ENCODE measurements at places on chromosomes 1 and 21.

DNA sequence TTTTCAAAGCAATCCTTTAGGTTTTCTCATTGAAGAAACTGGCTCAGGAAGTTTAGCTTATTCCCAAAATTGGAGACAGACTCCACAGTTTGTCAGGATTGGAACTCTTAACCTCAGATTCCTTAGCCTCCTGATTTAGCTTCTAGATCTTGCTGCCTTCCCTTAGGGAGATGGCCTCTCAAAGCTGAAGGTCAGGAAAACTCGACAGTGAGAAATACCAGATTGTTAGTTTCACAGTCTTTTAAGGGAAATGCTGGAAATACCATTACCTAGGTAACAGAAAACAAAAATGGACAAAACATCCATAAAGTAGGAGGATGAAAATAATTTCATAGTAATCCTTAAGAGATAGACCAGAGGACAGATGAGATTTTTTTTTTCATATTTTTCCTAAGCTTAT is 7.8 kb downstream of the RASAL2 start:
- no peak for DNase-seq

- no peak for DNase-seq
Observed at GRCh38 chr21:38329162-38329561, 72.4 kb downstream of the KCNJ15 start.

- peak; percentile 95 for DNase-seq
Observed at GRCh38 chr1:8026153-8026975, at the start of gene ERRFI1. TSS of gene ERRFI1 (minus strand) at chr1:8026309. CDS start at chr1:8015619, 10,690 bp downstream.

DNA sequence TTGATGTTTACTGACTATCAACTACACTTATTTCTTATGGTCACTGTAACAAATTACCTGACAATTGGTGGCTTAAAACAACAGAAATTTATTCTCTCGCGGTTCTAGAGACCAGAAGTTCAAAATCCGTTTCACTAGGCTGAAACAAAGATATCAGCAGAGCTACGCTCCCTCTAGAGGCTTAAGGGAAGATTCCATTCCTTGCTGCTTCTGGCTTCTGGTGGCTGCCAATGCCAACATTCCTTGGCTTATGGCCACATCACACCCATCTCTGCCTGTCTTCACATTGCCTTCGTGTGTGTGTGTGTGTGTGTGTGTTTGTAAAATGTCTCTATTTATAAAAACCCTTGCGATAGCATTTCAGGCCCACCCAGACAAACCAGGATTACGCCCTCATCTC is 66.4 kb downstream of the LMX1A start:
- no peak for DNase-seq

DNA sequence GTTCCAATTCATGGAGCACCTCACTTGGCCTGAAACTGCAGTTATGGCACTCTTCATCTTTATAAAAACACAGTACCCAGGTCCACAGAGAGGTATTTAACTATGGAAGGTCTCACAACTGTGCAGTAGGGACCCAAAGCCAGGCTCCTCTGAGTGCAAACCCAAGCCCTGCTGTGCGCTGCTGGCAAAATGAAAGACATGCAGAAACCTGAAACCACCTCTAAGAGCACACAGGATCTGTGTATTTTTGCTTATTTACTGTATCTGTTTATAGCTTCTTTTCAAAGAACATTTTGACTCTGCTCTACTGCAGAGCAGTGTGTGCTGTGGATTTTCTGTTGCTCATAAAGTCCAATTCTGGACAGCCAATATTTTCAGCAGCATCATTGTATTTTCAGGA is 166.6 kb downstream of the DSCAM start:
- no peak for DNase-seq

DNA sequence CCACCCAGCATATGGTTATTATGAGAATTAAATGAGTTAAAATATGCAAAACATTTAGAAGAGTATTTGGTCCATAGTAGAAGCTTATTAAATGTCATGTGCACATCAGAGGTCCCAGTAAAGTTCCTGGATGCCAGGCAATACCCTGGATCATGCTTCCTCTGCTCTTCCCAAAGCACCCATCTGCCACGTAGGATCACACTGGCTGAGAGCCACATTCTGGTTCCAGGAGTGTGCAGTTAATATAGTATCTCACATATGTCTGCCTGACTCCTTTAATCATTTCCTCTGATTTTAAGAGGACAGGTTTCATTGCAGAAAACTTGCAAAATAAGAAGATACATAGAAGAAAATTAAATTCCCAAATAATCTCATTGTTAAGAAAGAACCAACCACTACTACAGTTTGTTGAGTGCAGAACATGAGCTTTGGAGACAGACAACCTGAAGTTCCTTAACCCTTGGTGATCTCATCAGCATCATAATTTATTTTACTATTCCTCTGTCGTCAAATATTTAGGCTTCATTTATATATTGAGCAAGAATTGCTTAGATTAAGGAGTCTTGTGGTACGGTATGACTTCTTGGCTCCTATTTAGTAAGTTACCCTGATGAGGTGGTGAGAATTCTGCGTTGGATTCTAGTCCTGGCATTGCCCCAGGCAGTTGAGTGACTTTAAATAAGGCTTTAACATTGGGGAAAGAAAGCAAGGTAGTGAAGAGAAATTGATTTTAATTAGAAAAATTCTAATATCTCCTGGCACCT is 12.3 kb downstream of the SGIP1 start:
- no peak for DNase-seq

GRCh38 chr1:67696708-67697107 is 11.7 kb downstream of the GADD45A start:
- no peak for DNase-seq

DNA sequence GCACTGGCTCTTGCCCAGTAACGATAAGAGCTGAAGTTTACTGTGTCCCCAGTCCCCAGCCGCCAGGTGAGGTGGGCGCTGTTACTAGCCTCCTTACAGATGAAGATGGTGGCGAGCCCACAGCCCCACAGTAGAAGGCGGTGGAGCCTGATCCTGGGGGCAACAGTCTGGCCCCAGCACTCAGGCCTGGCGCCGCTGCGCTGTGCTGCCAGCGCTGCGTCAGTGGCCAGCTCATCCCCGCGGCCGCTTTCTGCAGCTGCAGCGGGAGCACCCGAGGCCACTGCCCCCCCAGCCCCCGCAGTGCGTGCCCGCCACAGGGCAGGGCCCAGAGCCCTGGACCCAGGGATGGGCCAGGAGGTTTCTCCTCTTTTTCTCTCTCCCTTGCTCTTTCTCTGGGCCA is 13.3 kb downstream of the H6PD start:
- no peak for DNase-seq
